ENCODE measurements at places on chromosomes 3 and 15. TPM values are rescaled to one million over a fixed set of nuclear protein-coding genes. Genes with fewer than 3 reads are reported as not detected.

The DCLK3 gene
- total RNA-seq = not detected

The DUOX1 gene
- 0.51 TPM for total RNA-seq

The IL16 gene
- 63.1 TPM for total RNA-seq

The SCAANT1 gene
- total RNA-seq = not detected

The CTDSPL gene
- total RNA-seq = 3.7 TPM

All from activated CD4-positive, alpha-beta memory T cell treated with anti-CD3 and anti-CD28 coated beads for 36 hours (primary cell).